ENCODE measurements at places on chromosomes 12 and 14.

DNA sequence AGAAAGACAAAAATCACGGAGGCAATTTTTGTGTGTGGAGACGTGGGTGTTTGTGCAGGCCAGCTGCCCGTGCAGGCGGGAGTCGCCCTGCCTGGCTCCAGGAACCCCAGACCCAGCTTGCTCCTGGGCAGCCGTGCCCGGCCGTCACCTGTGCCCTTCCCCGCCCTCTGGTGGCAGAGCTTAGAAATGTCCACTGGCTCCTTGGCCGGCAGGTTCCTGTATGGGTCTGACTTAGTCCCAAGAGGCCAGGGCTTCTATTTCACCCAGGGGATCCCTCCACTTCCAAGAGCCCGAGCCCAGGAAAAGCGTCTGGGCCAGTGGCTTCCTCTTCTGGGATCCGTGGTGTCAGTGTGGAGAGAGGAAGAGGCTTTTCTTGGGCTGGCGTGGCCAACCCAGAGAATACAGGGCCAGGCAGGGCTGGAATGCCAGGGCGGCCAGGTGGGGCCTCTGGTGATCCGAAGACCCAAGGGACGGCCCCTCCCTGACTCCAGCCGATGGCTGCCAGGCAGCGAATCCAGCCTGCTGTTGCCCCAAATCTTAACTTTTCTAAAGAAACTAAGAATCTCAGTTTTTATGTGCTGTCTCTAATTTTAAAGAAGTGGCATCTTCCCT is 120.9 kb downstream of the TMEM132C start:
- DNase-seq = peak; percentile 58

- DNase-seq = peak; percentile 88
These were observed 127.0 kb downstream of the ERC1 start for GRCh38 chr12:1117970-1118563.

- no peak for DNase-seq
These were observed 27.5 kb downstream of the MMAB start for GRCh38 chr12:109545826-109546225.

- no peak for DNase-seq
These were observed 54.1 kb downstream of the LRP6 start for GRCh38 chr12:12212769-12213168.

DNA sequence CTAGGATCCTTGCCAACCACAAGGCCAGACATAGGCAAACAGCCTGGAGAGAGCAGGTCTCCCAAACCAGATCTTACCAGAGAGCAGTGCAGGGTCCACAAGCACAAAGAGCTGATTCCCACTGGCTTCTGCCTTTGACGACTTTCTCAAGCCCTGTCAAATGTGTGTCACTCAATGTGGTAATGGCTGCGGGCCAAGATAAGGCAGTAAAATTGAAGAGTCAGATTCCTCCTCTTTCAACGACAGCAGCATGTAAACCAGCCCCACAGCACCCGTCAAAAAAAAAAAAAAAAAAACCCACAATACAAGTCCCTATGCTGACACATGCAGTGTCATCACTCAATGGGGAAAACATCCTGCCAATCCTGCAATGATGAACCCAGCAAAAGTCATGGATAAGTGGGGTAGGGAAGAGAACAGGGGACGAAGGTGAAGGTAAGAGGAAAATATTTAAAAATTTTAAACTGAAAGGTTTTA is at the start of gene STON2:
Gene STON2 (minus strand): TSS at position 123 of the 477 bp plus-strand sequence. CDS start 1,942 bp downstream, outside the sequence.
- DNase-seq = no peak

DNA sequence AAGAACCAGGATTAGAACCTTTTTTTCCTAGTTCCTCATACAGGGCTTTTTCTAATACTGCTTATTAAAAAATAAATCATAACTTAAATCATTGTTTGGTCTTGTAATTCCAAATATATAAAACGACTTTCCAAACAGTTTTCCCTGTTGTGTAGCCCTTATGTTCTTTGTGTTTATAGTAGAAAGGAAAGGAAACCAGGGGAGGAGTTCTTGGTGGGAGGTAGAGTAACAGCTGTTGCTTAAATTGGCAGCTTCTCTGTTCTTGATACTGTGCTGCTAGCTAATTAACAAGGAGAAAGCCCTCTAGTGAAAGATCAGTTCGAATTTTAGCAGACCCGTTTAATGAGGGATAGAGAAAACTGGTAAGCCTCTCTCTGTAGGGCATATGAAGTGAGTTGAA is 15.0 kb downstream of the SRP54 start:
- peak; percentile 31 for DNase-seq

DNA sequence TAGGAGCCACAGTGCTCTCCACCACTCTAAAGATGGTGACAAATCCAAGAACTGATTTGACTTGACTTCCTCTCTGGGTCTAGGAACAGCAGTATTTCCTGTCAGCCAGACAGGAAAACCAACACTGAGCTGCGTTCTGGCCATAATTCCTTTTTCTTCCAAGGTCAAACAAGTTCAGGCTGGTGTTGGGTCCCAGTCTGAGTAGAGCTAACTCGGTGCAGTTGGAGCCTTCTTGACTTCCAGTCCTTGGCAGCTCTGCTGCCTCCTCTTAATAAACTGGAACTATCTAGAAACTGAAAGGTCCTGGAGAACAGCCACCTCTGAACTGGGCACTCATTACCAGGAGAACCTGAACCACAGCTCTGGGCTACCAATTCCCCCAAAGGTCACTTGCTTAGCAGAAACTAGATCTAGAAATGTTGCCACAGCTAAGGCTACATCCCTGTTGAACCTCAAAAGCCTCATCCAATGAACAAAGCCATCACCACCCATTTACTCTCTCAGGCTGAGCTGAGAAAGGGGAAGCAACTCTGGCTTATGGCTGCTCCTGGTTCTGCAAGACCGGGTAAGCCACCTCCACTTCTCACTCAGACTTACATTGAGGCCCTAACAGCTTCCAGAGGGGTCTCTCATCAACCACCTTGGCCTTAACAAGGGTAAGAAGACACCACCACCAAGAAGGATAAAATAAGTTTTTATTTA is 27.7 kb downstream of the MAX start:
- DNase-seq = no peak
